ENCODE measurements at places on chromosomes 2 and 18.
A peak's percentile ranks its signal among the peaks of the same experiment; 100 is the strongest.

DNA sequence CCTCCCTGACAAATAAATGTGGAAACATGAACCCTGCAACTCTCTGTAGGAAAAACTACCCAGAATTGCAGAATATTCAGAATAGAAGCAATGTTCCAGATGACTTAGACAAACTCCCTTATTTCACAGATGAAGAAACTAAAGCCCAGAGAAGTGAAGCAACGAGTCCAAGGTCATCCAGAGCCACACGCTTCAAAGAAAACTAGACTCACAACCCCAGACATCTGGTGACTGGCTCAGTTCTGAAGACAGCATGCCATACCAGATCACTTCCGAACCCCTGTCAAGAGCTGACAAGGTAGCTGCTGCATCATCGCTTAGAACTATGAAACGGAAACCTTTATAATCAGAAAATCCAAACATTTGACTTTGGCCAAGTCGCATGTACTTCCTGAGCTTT is 101.3 kb downstream of the PID1 start:
- no peak for DNase-seq

DNA sequence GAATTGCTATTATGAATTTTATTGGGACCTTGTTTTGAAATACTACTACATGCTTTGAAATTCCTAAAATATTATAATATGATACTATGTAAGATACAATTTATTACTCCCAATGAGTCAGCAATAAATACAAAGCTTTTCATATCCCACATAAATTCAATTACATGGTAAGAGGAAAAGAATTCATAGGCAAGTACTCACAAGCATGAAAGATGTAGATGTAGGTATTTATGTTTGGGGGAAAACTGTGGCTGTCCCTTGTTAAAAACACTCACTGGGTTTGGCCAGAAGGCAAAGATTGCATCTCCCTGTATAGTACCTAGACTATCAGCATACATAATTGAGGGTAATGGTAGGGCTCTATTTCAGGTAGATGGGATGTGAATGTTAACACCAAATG is 90.4 kb downstream of the MBD2 start:
- no peak for DNase-seq

GRCh38 chr2:155980941-155981560 is 351.5 kb downstream of the NR4A2 start:
- no peak for DNase-seq

DNA sequence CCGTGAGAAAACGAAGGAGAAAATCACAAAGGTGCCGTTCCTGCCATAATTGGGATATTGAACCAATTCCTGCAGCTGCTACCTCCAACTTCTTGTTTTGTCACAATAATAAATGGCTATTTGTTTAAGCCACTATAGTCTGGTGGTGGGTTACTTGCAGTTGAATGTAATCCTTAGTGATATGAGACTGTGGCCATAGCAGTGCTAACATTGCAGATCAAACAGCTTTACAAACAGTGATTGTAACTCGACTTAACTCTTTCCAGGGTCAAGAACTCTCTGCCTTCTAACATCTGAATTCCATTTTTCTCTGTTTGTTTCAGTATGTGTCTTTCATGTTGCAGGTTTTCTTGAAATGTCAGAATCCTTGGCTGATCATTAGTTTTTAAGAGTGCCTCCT is 24.7 kb upstream of the HNRNPLL start:
- no peak for DNase-seq

GRCh38 chr18:36724591-36725001 is 104.2 kb downstream of the TPGS2 start:
- DNase-seq: no peak

DNA sequence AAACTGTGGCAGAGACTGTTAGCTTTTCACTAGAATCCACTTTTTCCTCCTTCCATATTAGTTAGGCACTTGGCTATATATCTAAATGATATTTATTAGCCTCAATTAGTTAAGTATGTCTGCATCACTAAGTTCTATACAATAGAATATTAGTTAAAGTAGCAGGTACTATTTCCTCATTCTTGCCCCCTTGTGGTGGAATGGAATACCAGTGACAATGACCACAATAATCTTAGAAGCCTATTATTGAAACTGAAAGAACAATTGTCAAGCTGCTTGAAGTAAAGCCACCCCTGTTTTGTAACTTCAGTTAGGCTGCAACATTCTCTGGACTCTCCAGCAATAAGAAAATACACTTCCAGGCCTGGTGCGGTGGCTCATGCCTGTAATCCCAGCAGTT is 476.3 kb upstream of the VWC2L start:
- peak; percentile 5 for DNase-seq

GRCh38 chr2:9805435-9806297 is 37.6 kb upstream of the TAF1B start:
- no peak for DNase-seq

- no peak for DNase-seq
These were observed 722 bp downstream of the MAP4K4 start for GRCh38 chr2:101698014-101698843.

All from iPS DF 6.9 (cell line).